Spinal cord (tissue), 10 donors: ENCODE measurements at places on chromosomes 5 and 9. TPM values are rescaled to one million over a fixed set of nuclear protein-coding genes. Genes with fewer than 3 reads are reported as not detected.

The ZNF300 gene
- total RNA-seq = 24.1 TPM

The SEMA6A gene
- total RNA-seq = 52.8 TPM

The FLT4 gene
- 10.1 TPM for total RNA-seq

The STC2 gene
- 0.79 TPM for total RNA-seq

The NR6A1 gene
- 2.8 TPM for total RNA-seq

The SPATA6L gene
- total RNA-seq = 5.9 TPM

The PTGR1 gene
- 44.7 TPM for total RNA-seq

The TRIM36 gene
- total RNA-seq = 16.2 TPM

The PTPN3 gene
- total RNA-seq = 7.8 TPM

The PIP5K1B gene
- total RNA-seq = 16.0 TPM

The SCGB3A2 gene
- total RNA-seq = not detected

The NRARP gene
- 3.2 TPM for total RNA-seq

The TNIP1 gene
- 25.5 TPM for total RNA-seq

The PHF2 gene
- 23.3 TPM for total RNA-seq

The FYB1 gene
- total RNA-seq = 18.6 TPM

The RECK gene
- 19.2 TPM for total RNA-seq

The OR1J2 gene
- not detected for total RNA-seq

The SOX30 gene
- 0.22 TPM for total RNA-seq

The ISL1 gene
- 1.0 TPM for total RNA-seq

The TRIP13 gene
- 5.8 TPM for total RNA-seq

The CCL21 gene
- total RNA-seq = 0.44 TPM

The MOB3B gene
- 11.8 TPM for total RNA-seq

The ANKRD20A1 gene
- total RNA-seq = 8.9 TPM

The CDH9 gene
- 11.3 TPM for total RNA-seq

The HMGXB3 gene
- total RNA-seq = 33.3 TPM

The SLC25A2 gene
- total RNA-seq = not detected

The NTNG2 gene
- 23.0 TPM for total RNA-seq

The NDOR1 gene
- 6.1 TPM for total RNA-seq
